Mammary epithelial cell (primary cell): ENCODE measurements at places on chromosomes 5 and 9.

DNA sequence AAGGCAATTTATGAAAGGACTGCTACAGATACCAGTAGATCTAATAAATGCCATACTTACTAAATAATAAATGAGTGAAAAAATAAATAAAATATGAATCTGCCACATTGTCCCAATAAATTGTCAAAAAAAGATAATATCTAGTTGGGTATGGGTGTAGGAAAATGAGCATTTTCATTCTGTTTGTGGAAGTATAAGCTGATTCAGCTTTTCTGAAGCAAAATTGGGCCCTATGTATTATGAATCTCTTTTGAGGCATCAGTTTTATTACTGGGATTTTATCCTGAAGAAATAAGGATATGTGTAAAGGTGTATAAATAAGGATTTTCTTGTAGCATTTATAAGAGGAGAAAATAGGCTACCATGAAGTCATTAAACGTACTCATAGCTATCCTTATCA, 46.1 kb downstream of the CAVIN4 start:
- DNase-seq = no peak

DNA sequence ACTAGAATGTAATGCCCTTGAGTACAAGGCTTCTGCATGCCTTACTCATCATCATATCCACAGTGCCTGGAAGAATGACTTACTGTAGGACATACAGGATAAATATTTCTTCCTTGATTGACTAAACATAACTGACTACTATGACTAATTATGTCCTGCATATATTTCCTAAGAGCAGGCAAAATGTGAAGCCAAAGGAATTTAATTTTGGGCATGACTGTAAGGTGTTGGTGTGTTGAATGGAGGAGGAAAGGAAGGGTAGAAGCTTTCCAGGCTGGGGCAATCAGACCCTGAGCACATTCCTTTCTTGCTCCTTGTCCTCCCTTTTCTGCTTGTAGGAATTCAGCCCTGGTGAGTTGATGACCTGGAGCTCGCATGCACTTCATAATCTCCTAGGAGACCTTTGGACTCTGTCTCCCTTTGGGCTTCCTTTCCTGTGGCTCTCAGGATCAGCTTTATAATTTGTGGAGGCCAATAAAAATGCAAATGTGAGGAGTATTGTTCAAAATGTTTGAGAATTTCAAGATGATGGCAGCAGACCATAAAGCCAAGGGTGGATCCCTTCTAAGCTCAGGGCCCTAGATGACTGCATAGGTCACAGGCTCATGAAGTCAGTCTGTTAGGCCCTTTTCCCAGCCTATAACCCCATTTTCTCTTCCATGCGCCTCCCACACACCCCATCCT, 174.0 kb downstream of the HMHB1 start:
- DNase-seq = peak; percentile 87

GRCh38 chr5:174708476-174709207, 15.7 kb upstream of the MSX2 start:
- DNase-seq = no peak

- DNase-seq = peak; percentile 14
Measured at GRCh38 chr5:89437450-89438435, 554.8 kb upstream of the MEF2C start.

- DNase-seq = no peak
Measured at GRCh38 chr5:158881091-158881880, 218.4 kb downstream of the EBF1 start.

- no peak for DNase-seq
Measured at GRCh38 chr9:698276-698675, 143.2 kb upstream of the DMRT1 start.

GRCh38 chr5:54249210-54250028, 61.0 kb downstream of the ARL15 start:
- DNase-seq = no peak

GRCh38 chr5:74028406-74028805, 402.4 kb downstream of the ARHGEF28 start:
- peak; percentile 96 for DNase-seq

DNA sequence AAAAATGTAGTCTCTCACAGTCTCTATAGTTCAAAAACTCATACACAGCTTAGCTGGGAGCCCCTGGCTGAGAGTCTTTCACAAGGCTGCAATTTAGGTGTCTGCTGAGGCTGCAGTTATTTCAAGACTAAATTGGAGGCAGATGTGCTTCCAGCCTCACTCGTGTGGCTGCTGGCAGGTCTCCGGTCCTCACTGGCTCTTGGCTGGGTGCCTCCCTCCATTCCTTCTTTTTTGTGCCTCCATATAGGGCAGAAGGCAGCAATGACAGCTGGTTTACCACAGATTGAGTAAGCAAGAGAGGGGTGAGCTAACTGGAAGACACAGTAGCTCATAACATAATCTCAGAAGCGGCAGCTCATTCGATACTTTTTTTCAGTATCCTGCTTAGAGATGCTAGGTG, 2167.7 kb upstream of the WWC1 start:
- DNase-seq = no peak
